ENCODE measurements at places on chromosomes 3 and 15.

DNA sequence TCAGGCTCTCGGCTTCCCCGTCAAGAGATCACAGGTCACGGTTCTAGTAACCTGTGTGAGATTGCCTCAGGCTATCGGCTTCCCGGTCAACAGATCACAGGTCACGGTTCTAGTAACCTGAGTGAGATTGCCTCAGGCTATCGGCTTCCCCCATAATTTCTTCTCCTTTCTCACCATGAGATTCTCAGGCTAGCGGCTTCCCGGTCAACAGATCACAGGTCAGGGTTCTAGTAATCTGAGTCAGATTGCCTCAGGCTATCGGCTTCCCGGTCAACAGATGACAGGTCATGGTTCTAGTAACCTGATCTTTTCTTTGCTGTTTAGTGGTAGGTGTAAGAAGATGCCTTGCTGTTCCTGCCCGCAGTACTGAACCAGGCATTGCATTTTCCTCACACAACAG, 418.2 kb upstream of the ZNF717 start:
- no peak for DNase-seq

DNA sequence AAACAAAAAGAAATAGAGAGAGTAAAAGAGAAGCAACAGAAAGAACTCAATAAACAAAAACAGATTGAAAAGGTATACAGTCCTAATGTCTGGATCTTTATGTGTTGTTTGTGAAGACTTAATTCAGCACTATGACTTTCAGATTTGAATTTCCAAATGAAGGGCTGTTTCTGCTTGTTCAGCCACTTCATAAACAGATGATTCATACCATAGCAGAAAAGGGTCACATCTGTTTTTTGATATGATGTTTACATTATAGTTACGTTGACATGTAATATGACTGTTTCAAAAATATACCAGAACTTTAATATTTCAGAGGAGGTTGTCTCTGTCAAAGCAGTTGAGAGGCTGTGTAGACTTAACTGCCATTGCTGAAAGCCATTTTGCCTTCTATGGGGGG, 24.1 kb downstream of the ASB14 start:
- DNase-seq = no peak

GRCh38 chr3:152192936-152193672, 75.6 kb upstream of the MBNL1 start:
- no peak for DNase-seq

DNA sequence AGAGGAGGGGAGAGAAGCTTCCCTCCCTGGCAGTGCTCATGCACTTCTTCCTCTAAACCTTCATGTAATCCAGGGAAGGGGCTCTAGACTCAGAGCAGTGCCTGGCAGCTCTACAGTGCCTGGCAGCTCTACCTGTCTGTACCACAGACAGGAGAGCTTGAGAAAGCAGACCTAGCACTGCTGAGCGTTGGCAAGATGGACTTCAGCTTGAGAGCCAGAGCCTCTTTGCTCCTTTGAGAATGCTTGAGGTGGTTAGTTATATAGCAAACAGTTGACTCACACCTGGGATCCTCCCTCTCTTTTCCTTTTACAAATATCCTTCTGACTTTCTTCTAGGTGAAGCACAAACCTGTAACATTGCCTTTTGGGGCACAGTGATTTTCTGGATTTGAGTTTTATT, 20.9 kb downstream of the FBXO22 start:
- no peak for DNase-seq

DNA sequence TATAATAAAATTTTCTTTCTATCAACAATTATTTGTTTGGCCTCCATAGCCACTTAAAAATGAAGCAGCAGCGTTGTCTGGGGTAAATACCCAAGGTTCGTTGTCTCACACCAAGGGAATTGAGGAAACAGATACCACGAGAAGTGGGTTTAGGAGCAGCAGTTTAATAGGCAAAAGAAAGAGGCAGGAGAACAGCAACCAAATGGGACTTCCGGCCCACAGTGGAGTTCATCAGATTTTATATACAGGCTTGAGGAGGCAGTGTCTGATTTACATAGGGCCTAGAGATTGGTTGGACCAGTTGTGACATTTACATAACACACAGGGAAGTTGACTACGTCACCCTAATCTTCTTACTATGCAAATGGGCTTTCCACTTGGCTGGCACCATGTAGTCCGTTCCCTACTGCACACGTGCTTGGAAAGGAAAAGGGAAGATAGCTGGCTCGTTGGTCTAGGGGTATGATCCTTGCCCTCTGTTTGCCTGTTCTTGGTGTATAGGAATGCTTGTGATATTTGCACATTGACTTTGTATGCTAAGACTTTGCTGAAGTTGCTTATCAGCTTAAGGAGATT, 61.5 kb upstream of the SETMAR start:
- DNase-seq = no peak
